ENCODE measurements at places on chromosomes 3 and 15.
A peak's percentile ranks its signal among the peaks of the same experiment; 100 is the strongest.

- DNase-seq = no peak
Observed at GRCh38 chr3:149145356-149145755, 15.9 kb downstream of the HPS3 start.

- DNase-seq = no peak
Observed at GRCh38 chr3:195698647-195699387, 22.0 kb upstream of the MUC20 start.

GRCh38 chr15:68154923-68155559 is 50.1 kb downstream of the CALML4 start:
- peak; percentile 54 for DNase-seq

- no peak for DNase-seq
Observed at GRCh38 chr3:27108322-27108721, 260.9 kb downstream of the NEK10 start.

DNA sequence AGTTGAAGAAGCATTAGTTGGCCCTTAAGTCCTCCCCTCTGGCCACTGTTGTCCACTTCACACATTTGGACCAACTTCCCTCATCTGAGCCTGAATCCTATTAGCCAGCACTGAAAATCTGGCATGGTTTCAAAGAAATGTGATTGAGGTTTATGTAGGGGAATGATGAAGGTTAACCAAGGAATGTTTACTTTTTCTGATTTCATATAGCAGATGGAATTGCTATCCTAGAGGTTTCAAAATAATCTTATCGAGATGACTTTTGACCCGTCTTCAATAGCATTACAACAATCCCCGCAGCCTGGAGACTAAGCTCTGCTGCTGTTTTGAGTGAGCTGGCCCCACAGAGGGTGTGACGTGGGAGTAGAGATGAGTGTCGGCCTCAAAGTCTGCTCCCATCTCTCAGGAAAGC is 200.8 kb upstream of the IL12A start:
- no peak for DNase-seq

GRCh38 chr15:73844356-73844755 is 29.0 kb upstream of the TBC1D21 start:
- DNase-seq = no peak

GRCh38 chr3:188239035-188239434 is 85.1 kb downstream of the LPP start:
- no peak for DNase-seq

DNA sequence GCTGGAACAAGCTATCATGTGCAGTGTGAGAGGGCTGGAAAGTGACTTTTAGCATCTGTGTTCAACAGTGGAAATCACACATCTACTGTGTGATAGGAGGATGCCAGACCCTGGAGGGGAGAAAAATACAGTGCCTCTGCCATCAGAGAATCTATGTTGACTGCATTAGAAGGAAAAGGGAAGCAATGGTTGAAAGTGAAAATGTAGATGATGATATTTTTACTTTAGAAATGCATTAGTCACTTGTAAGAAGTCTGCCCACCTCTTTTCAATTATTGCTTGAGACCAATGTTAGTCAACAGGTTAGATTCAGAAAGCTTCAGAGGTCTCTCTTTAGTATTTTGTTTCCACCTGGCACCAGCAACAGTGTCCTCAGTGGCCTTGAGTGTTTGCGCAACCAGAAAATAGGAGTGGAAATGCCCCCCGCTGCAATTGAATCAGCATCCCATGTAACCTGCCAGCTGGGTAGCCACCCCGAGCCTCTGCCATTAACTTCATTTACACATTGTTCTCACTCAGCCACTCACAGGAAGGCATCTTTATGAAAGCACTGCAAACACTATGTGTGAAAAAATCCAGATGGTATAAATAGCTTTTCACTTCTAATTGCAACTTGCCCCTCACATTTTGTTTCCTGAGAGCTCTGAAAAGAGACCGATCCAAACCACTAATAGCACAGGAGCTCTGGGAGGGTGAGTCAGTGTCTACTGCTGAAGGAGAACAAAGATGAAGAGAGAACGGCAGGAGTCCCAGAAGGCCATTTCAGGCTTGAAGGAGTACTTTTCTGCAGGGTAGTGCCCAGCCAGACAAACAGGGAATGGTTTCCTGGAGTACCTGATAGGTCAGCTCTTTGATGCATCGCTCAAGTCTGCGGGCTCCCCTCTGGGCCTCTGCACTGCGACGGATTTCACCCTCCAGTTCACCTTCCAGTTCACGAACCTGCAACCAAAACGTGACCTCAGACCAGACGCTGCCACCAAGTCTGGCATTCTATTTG is 92.1 kb downstream of the HHLA2 start:
- no peak for DNase-seq

DNA sequence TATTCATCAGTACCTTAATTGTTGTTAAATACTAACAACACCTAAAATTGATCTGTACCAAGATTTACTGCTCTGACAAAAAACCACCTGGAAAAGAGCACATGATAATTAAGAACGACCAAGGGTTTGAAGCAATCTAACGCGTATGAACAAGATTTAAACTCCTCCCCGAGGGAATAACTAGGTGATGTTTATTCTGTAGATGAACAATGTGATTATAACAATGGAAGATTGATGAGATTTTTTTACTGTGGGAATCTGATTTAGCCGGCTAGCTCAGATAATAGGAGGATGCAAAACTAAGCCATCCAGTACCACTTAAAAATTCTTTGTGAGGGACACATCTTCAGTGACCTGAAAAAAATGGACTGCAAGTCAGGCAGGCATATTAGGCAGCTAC is 222.1 kb downstream of the FHIT start:
- DNase-seq = no peak

DNA sequence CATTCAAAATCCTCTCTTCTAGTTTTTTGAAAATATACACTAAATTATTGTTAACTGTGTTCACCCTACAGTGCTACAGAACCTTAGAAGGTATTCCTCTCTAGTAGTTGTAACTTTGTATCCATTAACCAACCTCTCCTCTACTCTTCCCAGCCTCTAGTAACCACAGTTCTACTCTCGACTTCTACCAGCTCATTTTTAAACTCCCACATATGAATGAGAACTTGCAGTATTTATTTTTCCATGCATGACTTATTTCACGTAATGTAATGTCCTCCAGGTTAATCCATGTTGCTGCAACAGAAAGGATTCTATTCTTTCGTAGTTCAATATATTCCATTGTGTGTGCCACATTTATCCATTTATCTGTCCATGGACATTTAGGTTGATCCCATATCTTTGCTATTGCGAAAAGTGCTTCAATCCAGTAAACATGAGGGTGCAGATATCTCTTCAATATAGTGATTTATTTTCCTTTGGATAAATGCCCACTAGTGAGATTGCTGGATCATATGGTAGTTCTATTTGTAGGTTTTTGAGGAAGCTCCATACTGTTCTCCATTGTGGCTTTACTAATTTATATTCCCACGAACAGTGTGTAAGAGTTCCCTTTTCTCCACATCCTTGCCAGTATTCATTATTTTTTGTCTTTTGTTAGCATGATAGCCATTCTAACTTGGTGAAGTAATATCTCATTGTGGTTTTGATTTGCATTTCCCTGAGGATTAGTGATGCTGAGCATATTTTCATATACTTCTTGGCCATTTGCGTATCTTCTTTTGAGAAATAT is 113.7 kb upstream of the SMAD3 start:
- no peak for DNase-seq

DNA sequence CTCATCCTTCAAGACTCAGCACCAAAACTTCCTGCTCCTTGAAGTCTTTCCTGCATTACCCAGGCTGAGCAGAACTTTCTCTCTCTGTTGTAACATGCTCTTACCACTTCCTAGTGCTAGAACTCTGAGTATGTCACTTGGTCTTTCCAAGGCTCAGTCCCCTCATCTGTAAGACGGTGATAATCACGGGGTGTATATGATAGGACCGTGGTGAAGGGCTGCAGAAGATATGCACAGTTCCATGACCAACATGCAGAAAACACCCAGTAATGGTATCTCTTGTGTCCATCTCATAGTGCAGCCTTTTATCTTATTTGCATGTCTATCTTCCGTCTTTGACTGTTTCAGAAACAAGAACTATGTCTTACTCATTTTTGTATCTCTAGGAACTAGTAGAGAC is 154.5 kb downstream of the ZNF621 start:
- DNase-seq = no peak

- peak; percentile 57 for DNase-seq
Observed at GRCh38 chr15:77634266-77634962, 1.7 kb upstream of the LINGO1 start.

DNA sequence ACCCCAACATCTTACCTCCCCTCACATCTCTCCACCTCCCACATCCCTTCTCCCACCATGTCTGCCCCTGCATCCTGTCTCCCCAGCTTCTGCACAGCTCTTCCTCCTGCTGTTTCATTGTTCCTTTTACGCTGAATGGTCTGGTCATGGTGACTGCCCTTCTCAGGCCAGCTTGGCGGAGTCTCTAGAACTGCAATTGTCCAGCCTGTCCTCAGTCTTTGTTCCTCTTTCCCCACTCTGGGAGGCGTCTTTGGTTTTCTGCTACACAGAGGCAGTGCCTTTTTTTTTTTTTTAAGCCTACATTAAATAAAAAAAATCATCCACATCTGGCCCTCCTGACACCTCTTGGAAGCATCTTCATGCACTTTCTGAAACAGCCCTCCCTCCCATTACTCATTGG is 49.1 kb upstream of the SEC22A start:
- DNase-seq = no peak

DNA sequence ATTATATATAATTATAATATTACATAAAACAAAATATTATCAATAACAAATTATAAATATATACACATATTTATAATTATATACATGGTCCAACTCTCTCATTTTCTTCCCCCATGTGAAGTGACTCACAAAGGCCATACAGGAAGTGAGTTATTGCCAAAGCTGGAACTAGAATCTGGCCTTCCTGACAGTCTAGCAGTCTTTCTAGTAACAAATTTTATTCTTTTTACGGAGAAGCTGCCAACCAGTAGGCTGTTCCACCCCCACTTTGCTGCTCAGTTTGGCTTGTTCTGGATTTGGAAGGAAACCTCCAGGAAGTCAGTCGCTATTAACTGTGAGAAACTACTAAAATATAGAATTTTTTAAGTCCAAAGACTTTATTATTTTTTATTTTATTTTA is 79.6 kb downstream of the DHX36 start:
- DNase-seq = no peak

DNA sequence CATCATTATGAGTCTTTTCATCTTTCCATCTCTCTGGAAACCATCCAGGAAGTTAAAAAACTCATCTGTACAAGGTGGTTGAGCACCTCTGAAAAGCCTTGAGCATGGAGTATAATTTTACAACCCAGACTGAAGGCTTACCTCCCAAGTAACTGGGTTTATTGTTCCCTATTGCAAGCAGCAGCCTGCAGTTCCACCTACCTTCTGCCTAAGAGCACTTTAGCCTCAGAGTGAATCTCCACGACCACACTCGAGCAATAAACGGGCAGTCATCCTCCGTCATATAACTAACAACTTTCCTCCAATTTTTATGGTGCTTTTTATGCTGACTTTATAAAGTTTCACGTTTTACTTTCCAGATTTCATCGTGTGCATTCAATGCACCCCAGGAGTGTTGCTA is 32.8 kb downstream of the OSBPL10 start:
- DNase-seq = no peak

GRCh38 chr3:55607844-55608243 is 120.7 kb upstream of the WNT5A start:
- DNase-seq = no peak

DNA sequence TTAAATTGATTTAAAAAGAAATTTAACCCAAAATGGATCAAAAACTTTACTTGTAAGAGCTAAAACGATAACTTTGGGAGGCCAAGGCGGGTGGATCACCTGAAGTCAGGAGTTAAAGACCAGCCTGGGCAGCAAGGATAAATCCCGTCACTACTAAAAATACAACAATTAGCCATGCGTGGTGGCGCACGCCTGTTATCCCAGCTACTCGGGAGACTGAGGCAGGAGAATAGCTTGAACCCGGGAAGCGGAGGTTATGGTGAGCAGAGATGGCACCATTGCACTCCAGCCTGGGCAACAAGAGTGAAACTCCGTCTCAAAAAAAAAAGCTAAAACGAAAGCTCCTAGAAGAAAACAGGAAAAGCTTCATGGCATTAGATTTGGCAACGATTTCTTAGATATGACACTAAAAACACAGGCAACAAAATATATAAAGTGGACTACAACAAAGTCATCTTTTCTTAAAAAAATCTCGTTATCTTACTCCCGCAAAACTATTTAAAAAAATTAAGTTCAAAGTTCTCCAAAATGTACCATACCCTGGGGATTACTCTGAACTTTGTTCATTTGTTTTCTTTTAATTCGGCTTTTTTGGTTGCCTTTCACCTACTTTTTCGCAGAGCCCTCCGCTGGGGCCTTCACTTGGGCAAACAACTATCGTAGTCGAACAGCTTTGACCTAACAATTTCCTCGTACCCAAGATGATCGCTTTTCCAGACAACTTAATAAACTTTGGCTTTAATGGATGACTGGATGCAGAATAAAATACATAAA is 2.9 kb downstream of the HDDC3 start:
- DNase-seq = no peak

DNA sequence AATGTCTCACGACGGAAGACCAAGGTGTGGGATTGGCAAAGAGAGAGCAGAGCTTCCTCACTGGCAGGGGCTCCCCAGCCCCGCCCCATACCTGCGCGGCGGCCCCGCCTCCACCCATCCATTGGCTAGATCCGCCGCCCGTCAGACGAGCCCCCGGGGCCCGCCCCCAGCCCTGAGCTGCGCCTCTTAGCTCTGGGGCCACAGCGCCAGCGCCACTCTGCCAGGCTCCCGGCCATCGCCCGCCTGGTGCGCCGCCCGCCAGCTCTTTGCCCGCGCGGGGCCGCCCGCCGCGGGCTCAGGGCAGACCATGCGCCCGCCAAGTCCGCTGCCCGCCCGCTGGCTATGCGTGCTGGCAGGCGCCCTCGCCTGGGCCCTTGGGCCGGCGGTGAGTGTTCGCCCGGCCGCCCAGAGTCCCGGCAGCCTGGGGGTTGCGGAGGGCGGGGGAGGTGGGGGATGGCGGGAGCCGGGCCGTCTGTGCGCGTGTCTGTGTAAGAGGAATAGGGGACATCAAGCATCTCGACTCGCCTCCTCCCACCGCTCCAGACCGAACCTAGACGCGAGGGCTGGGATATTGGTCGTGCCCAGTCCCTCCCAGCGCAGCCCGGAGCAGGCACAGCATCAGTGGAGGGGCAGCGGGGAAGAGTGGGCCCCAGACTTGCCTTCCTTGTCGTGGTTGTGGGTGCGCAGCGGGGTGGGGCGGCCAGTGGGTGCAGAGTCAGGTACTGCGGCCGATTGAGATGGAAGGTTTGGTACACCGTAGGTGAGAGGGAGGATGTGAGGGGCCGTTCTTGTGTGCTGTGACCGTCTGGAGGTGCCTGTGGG is at the start of gene VIPR1:
Gene VIPR1, plus strand, starts transcription at position 215 of the 822 bp plus-strand sequence. Its CDS starts 93 bp downstream, at position 308.
- peak; percentile 94 for DNase-seq

DNA sequence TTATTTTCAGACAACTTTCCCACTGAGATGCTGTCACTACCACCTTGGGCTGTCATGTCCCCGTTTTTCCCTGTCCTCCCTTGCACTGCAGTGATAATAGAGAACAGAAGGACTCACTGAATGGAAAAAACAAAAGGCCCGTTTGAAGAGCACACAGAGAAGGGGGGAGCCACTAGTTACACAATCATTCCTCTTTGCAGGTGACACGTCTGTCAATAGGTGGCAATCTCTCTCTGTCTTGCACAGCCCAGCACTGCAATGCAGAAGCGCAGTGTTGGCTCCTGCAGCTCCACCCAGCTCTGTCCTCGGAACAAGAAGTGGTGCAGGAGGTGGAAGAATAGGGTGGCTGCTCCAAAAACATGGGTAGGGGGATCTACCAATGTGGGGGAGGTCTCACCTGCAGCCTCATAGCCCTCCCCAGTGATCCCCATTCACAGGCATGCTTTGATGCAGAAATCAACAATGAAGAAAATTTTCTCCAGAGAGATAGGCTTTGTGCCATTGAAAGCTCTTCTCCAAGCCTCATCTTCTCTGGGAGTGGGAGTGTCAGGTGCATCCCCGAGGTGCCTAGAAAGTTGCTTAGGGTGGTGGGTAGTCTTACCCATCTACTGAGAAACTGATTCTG is 31.8 kb downstream of the FSTL1 start:
- DNase-seq = peak; percentile 57
